ENCODE measurements at places on chromosomes 13 and 19. TPM values are rescaled to one million over a fixed set of nuclear protein-coding genes. Genes with fewer than 3 reads are reported as not detected.

GRCh38 chr19:50607874-50608785, 31.6 kb downstream of the SYT3 start:
- DNase-seq, result peak; percentile 13

DNA sequence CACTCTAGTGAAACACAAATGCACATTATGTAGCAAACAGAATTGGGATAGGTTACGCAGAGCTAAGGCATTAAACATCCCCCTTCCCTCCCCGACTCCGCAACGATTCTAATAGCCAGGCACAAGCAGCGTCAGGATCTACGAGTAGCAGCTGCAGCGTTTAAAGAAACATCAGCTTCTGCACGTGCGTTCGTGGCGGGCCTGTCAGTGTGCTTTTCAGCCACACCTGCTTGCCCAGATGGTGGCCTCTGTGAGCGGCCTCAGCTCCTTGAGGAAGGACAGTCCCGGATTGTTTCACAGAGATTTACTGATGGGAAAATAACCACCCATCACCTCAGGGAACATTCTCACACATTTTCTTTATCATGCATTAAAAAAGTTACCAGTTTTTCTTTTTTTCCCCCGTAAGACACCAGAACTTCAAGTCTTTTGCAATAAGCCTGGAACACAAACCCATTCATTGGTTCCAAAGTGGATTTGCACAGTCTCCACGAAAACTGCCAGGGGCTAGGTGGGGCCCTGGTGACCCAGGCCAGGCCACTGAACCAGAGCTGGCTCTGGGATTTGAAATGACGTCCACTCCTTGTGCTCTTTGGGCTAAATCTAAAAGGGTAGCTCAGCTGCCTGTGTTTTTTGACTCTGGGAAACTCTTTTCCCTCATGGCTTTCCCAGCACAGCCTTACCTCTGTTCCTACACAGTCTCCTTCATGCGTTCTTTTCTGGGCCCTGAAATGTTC, 325.5 kb downstream of the KCNRG start:
- DNase-seq, result no peak

CEACAM7 gene
- total RNA-seq, result not detected

DPF1 gene
- total RNA-seq, result 9.7 TPM
